ENCODE measurements at places on chromosomes 2 and 18.
A peak's percentile ranks its signal among the peaks of the same experiment; 100 is the strongest.

GRCh38 chr2:150860301-150860700 is 372.8 kb upstream of the RND3 start:
- no peak for DNase-seq

DNA sequence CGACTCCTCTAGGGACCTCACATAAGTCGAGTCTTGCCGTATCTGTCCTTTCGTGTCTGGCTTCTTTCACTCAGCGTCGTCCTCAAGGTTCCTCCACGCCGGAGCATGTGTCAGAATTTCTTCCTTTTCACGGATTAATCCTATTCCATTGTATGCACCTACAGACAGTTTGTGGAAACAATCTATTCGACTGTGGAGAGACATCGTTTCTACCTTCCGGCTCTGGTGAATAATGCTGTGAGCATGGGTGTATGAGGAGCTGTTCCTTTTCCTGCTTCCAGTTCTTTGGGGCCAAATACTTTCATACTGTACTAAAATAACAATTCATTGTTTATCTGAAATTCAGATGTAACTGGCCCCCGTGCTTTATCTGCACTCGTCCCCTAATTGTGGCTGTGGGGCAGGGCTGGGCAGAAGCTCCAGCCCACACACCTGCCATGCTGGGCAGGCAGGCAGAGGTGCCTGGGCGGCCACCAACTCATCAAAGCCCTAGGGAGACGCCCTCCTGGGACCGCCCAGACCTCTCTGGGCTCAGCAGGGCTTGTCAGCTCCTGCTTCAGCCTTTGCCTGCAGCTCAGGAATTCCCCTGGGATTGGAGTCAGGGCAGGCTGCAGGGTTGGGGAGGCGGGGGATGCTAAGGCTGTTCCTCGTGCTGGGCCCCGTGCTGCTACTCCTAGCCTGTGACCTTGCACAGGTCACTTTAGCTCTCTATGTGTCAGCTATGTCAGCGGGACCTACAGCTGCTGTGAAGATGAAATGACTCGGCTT is 14.5 kb downstream of the GPC1 start:
- DNase-seq, result peak; percentile 80

DNA sequence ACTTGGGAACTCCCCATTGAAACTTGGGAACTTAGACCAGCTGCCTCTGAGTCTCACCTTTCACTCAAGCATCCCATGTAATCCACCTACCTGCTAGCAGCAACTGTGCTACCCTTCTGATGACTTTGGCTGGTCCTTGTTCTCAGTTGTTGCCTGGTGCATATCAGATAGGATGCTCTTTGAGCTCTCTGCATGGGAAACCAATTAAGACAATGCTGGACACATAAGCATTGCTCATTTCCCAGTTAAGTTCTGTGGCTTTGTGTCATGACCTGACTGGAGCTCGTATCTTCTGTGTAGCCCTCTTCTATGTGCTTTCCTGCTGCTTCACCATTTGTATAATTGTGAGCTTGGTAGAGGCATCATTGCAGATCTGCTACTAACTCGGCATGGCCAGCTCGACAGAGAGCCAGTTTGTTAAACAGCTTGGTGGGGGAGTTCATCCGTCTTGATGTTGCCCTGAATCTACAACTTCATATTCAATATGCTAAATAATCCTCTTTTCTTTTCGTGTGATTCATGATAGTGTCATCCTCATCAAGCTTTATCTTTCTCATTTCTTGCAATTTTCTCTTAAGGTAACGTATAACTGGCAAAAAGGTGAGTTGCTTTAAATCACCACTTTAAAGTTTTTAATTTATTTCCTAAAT is 447.5 kb upstream of the SLC14A2 start:
- DNase-seq, result peak; percentile 60

DNA sequence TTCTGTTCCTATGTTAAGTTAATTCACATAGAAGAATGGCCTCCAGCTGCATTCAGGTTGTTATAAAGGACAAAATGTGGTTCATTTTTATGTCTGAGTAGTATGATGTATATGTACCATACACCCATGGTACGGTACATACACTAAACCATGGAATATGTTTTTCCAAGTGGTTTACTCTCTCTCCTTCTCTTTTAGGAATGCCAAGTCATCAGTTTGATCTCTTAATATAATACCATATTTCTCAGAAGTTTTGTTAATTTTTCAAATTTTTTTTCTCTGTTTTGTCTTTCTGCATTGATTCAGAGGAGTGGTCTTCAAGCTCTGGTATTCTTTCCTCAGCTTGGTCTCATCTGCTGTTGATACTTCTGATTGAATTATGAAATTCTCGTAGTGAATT is 230.9 kb downstream of the DSEL start:
- no peak for DNase-seq

GRCh38 chr2:176066645-176067588 is 16.8 kb downstream of the EVX2 start:
- no peak for DNase-seq

DNA sequence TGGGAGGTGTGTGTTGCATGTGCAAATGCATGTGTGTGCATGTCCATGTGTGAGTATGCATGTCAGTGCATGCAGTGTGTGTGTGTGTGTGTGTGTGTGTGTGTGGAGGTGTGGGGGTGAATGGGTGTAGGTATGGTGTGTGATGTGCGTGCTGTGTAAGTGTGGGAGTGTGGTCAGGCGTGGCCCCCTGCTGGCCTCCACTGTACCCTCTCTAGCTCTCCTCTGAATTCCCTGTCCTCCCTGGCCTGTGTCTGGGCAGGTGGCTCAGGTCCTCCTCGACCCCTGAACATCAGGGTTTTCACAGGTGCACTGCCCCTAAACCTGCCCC is 230.2 kb downstream of the CELF4 start:
- no peak for DNase-seq

DNA sequence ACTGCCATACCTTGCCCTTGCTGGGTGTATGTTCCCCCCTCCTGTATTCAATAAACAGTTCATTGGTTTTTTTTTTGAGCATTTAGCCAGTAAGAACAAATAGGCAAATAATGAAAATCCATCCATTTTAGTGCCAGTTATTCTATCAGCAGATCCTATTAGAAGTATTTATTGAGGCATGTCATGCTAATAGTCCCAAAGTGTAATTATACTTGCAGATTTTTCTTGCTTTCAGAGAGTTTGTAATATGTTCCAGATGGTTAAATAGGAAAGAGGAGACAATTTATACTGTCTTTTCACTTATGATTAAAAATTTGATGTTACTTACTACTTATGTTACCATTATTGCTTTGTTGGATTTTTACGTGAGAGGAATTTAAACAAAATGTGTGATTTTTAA is 127.6 kb downstream of the NCOA1 start:
- DNase-seq, result no peak

DNA sequence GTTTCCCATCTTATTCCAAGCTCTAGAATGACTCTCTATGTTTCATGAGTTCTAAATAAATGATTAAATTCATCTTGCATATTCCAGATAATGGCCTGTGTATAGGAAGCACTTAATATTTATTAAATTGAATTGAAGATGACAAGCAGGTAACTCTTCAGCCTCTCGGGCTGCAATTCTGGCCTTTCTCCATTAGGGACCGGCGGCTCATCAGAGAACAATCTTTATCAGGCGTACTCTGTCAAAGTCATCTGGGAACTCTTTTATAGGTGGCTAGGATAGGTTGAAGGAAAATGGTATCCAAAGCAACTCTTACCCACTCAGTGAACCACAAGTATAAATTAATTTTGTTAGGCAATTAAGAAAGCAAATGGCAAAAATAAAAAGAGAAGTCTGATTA is 308.5 kb downstream of the NOL4 start:
- DNase-seq, result no peak

DNA sequence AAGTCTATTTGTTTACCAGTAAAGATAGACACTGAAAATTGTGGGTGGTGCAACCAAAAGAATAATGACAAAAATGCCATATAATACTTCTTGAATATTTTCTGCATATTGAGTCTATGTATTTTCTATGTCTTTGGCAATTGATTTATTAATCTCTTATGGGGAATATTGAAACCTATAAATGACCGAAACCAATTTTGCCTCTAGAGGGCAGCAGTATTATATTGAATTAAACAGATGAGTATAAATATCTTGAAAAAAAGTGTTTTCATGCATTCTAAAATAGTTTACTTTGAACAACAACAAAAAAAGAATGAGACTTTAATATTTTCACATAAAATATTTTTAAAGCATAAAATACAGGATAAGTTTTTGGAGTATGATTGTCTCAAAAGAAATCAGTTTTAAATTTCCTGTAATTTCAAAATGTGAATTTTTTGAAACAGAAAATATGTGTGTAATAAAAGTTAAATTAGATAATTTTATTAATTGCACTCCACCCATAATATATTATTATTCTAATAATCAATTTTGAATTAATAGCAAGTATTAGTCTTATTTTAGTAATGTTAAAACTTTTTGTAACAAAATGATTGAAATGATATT is 49.9 kb upstream of the CALCRL start:
- no peak for DNase-seq

DNA sequence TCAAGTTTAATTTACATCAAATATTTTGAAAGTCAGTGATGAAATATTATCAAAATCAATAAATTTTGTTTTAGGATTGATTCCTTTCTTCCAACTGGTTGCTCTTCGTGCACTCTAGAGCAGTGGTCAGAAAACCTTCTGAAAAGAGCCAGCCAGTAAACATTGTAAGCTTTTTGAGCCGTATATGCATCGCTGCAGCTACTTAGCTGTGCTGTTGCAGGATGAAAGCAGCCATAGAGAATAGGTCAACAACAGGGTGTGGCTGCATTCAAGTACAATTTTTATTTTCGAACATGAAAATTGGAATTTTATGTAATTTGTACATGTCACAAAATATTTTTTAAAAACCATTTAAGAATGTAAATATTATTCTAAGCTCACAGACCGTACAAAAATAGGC is 94.9 kb downstream of the MGAT5 start:
- DNase-seq, result no peak

DNA sequence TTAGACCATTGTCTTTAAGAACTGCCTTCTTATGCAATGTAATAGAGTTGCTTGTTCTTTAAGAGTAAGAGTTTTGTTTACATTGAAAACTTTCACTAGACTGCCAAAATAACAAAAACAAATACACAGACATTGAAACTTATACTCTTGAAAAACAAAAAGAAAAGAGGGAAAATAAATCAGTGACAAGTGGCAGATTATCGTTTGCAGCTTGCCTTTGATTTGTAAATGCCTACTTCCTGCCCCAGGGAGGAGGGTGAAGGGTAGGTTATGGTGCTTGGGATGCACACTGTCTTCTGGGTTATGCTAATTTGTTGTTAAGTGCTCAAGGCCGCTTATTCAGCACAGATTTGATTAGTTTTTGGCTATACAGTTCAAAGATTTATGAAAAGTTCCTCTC is 198.7 kb downstream of the TGIF1 start:
- peak; percentile 32 for DNase-seq

DNA sequence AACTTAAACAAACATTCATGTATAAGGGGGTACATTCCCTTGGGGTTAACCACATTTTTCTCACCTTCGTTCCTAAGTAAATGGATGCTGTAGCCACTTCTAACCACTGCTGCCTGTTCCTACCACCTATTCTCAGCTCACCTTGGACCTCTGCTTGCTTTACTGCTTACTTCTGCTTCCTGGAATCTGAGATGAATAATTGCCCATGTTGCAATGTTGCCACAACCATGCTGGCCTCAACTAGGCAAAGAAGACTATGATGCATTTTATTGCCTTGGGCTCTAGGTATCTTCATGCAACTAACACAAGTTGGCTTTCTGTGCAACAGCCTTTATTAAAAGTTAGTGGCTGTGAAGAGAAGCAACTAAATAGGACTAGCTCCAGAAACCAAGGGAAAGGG is 106.3 kb upstream of the TCF4 start:
- no peak for DNase-seq

DNA sequence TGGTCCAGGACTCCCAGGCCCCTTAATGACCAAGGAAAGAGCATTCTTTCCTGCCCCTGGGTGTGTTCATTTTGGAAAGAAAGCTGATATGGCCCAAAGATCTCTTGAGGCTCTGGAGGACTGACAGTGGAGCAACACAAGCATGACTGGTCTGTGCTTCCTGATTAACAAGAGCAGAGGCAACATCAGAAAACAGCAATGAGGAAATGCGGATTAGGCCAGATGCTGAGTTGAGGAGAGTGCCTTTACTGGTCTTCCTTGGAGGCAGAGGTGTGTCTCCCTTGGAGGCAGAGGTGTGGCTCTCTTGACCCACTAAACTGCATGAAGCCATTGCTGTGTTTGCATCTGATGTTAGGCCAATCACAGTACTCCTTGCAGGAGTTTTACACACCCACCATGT is 19.9 kb downstream of the IL36B start:
- no peak for DNase-seq

- no peak for DNase-seq
Measured at GRCh38 chr2:175605640-175606009, 396.4 kb downstream of the LNPK start.

DNA sequence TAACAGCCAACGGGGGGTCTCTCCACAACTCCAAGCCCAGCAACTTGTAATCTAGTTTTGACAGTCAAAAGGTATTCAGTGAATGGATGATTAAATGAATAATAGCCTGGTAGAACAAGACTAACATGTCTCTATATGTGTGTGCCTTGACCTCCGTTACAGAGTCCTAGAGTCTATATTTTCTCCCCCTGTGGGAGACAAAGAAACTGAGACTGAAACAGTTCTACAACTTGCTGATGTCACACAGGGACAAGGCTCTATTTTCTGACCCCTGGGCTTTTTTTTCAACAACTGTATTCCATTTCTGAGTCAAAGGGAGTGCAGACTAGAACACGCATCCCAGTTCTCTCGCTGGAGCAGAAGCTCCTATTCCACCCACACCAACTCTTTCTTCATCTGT is 223.6 kb upstream of the AGAP1 start:
- DNase-seq, result no peak

DNA sequence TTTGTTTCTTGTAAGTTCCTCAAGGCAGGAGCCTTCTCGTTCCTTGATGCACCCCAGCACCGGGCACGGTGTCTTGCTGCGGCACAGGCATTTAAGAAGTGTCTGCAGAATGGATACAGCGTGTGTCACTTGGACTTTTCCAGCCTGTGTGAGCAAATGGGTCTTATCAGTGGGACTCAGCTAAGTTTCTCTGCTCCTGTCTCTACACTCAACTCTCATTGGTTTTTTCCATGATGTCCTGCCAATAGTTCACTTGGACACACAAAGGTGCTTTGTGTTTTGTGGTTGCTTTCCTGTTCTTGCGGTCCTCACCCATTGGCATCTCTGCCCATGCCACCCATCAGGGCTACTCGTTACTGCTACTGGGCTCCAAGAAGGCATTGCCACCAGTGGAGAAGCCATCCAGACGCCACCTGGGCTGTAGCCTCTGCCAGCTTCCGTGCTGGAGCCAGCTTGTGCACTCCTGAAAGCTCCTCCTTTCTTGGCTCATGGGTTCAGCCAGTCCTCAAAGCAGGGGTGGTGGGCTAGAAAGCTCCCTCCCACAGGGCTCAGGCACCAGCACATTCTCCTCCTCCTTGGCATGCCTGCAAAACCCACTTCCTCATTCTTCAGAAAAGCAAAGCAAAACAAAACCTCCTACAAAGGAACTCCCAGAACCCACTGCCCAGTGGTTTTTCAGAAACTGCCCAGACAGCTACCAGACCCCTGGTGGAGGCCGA is 41.4 kb downstream of the IL1R2 start:
- DNase-seq, result peak; percentile 60

DNA sequence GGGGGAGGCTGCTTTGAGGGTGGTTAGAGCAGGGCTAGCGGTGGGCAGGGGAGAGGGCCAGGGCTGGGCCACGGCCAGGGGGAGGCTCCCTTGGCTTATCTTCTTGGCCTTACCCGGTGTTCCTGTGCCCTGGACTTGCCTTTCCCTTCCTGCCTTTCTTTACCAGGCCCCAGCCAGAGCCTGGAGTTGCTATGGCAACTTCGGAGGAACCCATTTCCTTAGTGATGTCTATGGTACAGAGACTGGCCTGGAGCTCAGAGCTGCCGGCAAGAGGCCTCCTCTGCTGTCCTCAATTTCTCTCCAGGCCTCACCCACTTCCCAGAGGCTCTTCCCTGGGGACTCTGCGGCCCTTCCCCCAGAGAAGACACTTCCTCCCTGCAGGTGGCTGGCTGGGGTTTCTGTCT is 11.5 kb downstream of the SPEG start:
- peak; percentile 67 for DNase-seq
